ENCODE measurements at places on chromosomes 11 and 22. TPM values are rescaled to one million over a fixed set of nuclear protein-coding genes. Genes with fewer than 3 reads are reported as not detected.

The PRAME gene
- 0.19 TPM for total RNA-seq

- DNase-seq, result no peak
Observed at GRCh38 chr11:117786135-117786870, 10.7 kb downstream of the DSCAML1 start.

The SCO2 gene
- total RNA-seq, result 0.94 TPM

GRCh38 chr11:123169821-123170220 lies 25.2 kb downstream of the CLMP start:
- DNase-seq, result no peak

- no peak for DNase-seq
Observed at GRCh38 chr11:69655479-69656428, 14.8 kb downstream of the CCND1 start.

- DNase-seq, result no peak
Observed at GRCh38 chr11:73553266-73553665, 44.6 kb downstream of the FAM168A start.

DNA sequence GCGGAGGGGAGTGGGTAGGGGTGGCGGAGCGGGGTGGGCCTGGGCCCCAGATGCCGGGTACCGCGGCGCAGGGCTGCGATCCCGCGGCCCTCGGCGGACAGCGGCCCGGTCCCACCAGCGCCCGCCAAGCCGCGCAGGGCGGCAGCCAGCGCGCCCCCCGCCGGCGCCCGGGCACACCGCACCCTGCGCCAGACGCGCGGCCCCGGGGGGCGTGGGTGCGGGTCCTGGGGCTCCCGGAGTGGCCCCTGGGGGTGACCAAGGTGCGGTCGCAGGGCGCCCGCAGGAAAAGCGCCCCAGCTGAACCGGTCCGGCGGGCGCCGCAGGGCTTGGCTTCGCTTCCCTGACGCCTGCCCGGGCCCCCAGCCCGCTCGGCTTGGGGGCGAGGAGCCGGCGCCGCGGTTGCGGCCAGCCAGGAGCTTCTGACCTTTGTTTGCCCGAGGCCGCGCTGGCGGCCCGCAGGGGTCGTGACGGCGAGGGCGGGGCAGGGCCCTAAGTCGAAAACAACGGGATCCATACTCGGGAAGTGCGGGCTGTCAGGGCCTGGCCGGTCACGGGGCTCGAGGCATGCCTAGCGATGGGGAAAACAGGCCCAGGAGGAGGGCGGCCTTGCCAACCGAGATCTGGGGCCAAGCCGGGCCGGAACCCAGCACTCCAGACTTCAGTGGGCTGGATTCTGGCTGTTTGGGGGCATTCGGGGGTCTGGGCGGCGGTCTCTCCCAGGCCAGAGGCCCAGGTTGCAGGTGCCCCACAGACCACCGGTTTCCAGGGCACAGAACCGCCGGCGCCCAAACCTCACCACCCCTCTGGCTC lies 581 bp upstream of the AP5B1 start:
- DNase-seq, result no peak

DNA sequence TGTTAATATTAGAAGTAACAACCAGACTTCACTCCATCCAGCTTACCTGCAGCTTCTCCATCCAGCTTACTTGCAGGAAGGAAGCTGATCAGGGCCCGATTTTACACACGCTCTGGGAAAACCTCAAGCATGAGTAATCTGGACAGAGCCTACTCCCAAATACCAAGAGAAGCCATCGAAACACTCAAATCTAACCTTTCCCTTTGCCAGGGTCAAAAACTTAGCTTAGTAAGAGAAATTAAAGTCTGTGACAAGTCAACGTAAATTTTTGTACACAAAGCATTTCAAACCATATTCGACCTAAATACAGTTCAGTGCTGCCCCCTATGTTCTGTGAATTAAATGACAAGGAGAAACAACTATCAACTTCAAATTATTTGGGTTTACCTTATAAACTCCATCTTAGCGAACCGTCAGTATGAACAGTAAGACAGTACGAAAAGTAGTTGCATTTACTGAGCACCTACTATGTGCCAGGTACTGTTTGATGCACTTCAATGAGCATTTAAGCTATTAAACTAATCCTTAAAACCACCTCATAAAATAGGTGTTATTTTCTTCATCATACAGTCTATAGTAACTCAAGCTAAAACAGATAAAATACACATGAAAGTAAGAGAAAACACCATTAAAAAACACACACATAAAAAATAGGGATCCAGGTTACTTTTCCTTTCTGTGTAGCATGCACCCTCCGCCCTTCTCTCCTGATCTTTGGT lies 36.9 kb downstream of the ARFGAP3 start:
- DNase-seq, result peak; percentile 52

The DUSP8 gene
- 24.5 TPM for total RNA-seq

The CYP2D6 gene
- not detected for total RNA-seq

The TBX10 gene
- total RNA-seq, result not detected

DNA sequence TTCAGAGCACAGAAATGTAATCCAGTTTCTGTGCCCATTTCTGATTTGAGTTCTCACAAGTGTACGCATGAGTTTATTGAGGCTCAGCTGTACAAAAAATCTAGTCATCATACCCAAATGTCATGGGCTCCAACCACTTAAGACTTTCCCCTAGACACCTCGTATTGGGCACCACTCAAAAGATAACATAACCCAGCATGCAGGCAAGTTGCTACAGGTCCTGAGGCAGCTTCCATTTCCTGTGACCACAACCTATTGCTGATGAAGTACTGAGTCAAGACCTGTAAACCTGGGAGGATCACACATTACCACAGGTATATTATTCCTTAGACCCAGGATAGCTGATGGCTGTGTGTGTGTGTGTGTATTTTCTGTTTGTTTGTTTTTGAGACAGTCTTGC lies 95.2 kb downstream of the MRTFA start:
- DNase-seq, result no peak

DNA sequence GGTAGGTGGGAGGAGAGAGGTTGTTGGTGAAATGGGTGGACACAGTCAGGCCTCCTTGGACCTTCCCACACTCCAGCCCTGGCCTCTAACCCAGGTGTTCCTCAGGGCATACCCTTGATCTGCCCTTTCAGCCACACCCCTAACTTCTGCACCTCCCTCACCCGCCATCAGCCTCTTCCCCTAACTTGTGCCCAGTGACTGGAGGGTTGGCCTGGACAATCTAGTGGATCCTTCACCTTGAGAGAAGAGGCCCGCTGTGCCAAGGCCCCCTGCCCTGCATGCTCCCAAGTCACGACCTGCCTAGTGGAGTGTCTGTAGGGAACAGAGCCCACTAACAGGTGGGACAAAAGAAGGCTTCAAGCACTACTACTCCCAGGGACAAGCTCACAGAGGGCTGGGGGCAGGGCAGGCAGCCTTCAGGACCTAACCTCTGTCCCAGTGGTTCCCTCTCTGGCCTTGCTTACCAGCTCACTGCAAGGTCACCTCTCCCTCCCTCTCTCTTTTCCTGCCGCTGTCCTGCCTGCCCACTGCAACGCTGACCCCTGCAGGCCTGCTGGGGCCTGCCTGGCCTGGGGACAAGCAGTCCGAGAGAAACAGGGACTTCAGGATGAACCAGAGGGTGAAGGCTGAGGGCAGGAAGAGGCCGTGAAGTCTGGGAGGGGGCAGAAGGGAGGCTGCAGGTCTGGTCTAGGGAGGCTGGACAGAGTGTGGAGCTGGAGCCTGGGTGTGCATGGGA lies 3.3 kb downstream of the SYT7 start:
- DNase-seq, result no peak

The UQCR10 gene
- total RNA-seq, result 125 TPM

The TCN1 gene
- total RNA-seq, result not detected

GRCh38 chr22:17119481-17120202 lies 1.5 kb downstream of the TMEM121B start:
- no peak for DNase-seq

GRCh38 chr11:69986440-69986787 lies 91.7 kb upstream of the ANO1 start:
- DNase-seq, result no peak

GRCh38 chr11:72349616-72350218 lies 84.6 kb downstream of the CLPB start:
- DNase-seq, result peak; percentile 68

DNA sequence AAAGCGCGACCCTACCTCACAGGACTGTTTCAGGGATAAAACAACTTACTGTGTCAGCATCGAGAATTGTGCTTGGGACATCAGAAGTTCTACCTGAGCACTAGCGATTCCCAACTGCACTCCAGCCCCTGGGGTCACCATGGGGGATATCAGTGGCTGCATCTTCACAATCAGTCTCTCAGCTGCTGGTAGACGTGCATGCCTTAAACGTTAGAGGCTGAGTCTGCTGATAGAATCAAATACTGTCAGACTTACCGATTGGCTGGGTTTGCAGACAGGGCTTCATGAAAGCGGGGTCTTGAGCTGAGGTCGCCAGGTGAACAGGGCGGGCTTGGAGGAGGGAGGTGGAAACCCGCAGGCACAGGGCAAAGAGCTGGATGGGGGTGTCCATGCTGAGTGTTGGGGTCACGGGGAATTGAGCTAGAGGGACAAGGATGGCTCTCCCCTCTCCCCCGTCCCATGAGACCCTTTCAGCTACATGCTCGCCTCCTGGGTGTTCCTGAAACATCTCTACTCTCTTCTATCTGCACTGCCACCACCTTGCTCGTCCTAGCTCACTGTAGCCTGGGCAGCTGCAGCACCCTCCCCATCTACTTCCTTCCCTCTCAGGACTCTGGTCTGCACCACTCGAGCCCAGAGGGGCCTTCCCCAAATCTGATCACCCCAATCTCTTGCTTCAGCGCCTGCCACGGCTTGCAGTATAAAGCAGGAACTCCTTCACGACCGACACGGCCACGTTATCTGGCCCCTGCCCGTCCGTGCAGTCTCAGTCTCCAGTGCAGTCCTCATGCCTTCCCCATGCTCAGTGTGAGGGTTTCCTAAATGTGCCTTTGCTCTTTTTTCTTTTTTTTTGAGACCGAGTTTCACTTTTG lies 43.5 kb downstream of the ST14 start:
- no peak for DNase-seq

The CCDC116 gene
- not detected for total RNA-seq

The KCNJ11 gene
- total RNA-seq, result 19.5 TPM

DNA sequence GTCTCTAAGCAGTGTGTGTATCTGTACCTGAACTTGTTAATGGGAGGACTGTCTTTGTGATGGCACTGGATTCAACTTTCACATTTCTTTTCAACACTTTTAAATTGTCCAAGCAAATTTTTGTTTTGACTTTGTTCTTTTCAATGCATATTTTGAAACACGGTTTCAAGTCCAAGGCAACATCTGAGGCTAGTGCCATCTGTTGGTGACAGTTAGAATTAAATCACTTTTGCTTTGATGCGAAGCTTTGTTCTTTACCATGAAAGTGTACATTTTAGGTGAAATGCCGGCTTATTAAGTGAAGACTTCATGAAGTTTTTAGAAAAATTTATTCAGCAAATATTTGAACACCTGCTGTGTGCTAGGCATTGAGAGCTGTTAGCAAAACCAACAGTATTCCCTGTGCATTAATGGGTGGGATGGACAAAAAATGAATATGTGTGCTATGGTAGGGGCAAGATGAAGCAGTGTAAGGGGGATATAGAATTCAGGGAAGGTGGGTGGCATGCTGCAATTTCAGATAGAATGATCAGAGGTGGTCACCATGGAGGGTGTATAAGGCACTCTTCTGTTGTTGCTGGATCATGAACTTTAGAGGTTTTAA lies 70.2 kb downstream of the DDX10 start:
- DNase-seq, result no peak

- DNase-seq, result no peak
Observed at GRCh38 chr11:129374993-129375750, 476 bp upstream of the BARX2 start.

DNA sequence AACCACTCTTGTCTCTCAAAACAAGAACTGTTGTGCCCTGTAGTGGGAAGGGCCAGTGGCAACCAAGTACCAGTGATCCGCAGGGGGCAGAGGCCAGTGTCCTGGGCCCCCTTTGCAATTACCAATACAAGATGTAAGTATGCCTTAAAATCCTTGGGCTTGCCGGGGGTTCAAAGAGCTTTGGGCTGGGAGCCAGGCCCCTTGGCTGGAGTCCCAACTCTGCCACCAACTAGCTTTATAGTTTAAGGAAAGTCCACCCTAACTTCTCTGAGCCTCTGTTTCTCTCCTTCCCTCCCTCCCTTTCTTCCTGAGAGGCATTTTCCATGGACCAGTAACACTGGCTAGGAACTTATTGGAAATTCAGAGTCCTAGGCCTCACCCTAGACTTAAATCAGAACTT lies 15.5 kb downstream of the CLMP start:
- DNase-seq, result no peak

The ROBO4 gene
- 21.6 TPM for total RNA-seq

The HMOX1 gene
- 11.1 TPM for total RNA-seq

DNA sequence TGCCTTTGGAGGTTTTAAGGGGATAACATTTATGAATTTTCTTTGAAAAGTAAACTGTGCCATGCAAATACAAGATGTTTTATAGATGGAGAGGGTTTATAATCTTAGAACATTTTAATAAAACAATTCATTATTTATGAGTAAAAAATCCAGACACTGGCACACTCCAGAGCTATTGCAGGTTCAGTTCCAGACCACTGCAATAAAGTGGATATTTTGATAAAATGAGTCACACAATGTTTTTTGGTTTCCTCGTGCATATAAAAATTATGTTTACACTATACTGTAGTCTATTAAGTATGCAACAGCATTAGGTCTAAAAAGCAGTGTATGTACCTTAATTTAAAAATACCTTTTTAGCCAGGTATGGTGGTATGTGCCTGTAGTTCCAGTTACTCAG lies 146.2 kb upstream of the ZBED5 start:
- DNase-seq, result no peak

The CCDC89 gene
- 0.24 TPM for total RNA-seq

- DNase-seq, result no peak
Observed at GRCh38 chr11:61869708-61870451, 21.5 kb downstream of the FADS3 start.

DNA sequence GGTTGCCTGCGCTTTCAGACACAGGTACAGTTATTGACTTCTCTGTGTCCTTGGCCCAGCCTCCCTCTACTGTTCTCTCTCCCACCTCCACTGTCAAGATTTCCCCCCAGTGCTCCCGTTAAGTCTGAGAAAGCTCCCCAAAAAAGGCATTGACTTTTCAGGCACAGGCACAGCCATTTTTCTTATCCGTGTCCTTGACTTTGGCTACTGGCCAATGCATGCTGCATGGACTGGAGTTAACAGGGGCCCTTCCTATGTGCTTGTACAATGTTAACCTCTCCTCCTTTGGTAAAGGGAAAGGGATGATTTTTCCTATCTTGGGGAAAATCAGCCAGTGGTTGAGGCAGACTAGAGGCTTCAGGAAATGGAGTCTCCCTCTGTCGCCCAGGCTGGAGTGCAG lies 4.3 kb downstream of the APOL5 start:
- no peak for DNase-seq

GRCh38 chr22:36612458-36612857 lies 83.5 kb upstream of the EIF3D start:
- DNase-seq, result no peak

- DNase-seq, result no peak
Observed at GRCh38 chr11:45805305-45806071, 539 bp downstream of the SLC35C1 start.

The BLID gene
- 1.2 TPM for total RNA-seq

Measured in right atrium auricular region (tissue), 2 donors.